ENCODE measurements at places on chromosomes 7 and 10.
A peak's percentile ranks its signal among the peaks of the same experiment; 100 is the strongest.

DNA sequence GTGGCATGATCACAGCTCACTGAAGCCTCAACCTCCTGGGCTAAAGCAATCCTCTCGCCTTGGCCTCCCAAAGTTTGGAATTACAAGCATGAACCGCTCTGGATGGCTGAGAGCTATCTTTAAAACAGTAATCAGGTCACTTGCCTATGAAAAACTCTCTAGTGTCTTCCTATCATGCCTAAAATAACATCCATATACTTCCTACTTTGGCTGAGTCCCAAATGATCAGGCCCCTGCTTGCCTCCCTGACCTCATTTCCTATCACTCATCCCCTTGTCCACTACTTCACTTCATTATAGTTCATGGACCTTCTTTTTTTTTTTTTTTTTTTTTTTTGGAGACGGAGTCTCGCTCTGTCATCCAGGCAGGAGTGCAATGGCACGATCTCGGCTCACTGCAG, 28.0 kb downstream of the SEPTIN7 start:
- no peak for DNase-seq

GRCh38 chr7:49324707-49325106, 400.4 kb downstream of the CDC14C start:
- DNase-seq, result no peak

- no peak for DNase-seq
Measured at GRCh38 chr7:55423277-55423711, 58.2 kb downstream of the LANCL2 start.

DNA sequence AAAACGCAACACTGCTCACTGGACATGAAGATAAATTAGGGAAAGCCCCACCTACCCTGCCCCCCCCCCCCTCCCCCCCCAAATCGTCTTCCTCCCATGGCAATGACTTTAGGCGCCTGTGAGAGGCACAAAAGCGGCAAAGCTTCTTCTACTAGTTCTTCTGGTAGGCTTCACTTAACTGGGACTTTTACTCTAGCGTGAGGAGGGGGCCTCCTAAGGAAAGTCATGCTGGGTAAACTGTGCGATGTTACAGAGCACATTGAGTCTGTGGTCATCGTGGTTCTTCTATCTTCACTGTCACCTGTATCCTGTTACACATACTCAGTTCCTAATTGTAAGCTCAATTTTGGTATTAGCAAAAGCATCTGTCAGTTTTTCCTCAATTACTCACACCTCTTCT, 25.1 kb downstream of the HSPB1 start:
- DNase-seq, result no peak

DNA sequence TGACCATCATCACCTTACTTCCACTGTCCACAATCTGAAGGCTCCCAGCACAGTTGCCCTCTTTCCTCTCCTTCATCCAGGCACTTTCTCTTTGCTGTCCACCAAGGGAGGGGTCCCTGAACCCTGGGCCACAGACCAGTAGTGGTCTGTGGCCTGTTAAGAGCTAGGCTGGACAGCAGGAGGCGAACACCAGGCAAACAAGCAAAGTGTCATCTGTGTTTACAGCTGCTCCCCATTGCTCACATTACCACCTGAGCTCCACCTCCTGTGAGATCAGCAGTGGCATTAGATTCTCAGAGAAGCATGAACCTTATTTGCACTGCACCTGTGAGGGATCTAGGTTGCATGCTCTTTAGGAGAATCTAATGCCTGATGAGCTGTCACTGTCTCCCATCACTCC, 27.7 kb downstream of the FZD1 start:
- DNase-seq, result no peak

DNA sequence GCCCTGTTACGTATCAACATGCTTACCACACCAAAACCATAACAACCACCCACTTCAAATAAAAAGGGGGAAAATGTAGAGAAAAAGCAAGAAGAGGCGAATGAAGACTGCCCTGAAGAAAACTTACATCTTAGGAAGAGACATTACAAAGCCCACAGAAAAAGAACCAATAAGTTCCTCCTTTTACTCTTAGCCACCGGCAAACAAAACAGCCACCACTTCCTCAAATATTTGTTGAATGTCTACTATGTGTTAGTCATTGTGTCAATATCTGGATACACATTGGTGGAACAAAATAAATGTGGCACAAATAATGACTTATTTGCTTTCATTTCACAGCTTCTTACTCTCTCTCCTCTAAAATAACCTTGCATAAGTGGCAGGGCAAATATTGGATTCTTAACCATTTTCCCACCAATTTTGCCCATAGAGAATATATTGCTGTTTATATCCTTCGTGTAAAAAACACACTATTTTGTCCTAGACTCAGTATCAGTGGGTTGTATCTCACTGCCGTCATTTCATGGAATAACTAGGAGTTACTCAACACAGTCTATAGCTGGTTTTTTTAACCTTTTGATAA, 106.8 kb downstream of the ANK3 start:
- DNase-seq, result no peak

GRCh38 chr10:72315611-72316385, 38.9 kb downstream of the DNAJB12 start:
- DNase-seq, result no peak

DNA sequence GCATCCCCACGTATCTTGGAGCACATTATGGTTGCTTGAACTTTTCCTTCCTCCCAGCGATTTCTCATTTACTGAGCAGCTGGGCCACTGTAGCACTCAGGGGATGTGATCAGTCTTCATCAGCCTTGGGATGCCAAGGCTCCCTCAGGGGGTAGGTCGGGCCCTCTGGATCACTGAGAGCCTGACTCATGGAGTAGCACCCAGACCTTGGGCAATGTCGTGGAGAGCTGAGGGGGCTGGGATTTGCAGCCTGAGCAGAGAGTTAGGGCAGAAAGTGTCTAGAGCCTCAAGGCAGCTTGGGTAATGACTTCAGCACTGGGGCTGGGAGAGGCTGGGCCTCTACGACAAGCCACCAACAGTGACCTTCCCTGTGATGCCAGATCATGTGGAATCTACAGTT, 86.5 kb upstream of the CXCL12 start:
- DNase-seq, result no peak

- no peak for DNase-seq
Measured at GRCh38 chr10:71367271-71367670, 29.4 kb upstream of the CDH23 start.

DNA sequence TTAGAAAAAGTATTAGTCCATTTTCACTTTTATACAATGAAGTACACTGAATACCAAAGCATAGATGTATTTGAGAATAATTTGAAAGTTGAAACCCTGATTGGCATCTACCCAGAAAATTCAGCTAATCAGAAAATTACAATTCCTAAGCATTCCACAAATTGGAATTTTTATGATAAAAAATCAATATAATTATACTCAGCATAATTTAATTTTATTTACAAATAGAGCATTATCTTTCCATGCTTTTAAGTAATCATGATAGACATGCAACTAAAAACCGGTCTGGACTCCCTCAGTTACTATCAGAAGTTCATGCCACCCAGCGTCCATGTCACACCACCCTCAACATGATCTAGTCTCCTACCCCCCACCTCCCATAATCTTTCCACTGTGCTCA, 50.4 kb downstream of the ARL4A start:
- DNase-seq, result no peak

DNA sequence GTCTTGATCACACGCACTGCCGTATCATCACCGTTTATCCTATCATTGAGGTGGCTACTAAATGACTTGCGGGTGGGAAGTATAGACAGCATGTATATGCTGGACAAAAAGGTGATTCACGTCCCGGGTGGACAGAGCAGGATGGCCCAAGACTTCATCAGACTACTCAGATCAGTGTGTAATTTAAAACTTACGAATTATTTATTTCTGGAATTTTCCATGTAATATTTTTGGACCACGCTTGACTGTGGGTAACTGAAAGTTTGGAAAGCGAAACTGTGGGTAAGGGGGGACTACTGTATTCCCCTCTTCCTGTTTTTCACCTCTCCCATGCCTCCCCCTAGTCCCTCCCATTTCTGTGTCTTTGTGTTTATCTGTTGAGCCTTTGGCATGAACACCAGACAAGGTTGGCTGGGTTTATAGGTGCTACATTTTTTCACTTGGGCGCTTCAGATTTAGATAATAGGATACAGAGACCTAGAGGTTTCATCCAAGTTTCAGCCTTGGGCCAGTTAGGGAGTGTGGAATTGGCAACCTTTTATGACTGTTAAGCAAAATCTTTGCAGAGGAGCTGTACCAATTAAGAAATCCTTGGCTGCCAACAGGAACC, 55.8 kb downstream of the RBM20 start:
- no peak for DNase-seq

GRCh38 chr7:157139111-157139809, 534 bp downstream of the UBE3C start:
- peak; percentile 45 for DNase-seq

DNA sequence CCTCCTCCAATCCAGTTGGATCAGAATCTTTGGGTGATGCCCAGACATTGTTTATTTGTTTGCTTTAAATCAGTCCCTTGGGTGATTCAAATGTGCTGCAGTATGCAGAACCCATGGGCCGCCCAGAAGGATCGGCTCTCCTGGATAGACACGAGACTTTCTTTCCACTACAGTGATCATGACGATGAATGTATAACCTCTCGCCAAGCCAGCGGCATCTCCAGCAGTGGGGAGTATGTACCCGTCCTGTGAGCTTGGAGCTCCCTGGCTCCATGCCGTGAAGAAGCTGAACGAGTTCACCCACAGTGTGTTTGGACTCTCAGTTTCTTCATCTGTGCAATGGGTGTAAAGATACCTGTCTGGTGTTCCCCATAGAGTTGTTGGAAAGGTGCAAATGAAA, 162.3 kb downstream of the CAMK1D start:
- DNase-seq, result peak; percentile 15

Data from head of caudate nucleus (tissue), 42 donors.